ENCODE measurements at places on chromosomes 1 and 21.

DNA sequence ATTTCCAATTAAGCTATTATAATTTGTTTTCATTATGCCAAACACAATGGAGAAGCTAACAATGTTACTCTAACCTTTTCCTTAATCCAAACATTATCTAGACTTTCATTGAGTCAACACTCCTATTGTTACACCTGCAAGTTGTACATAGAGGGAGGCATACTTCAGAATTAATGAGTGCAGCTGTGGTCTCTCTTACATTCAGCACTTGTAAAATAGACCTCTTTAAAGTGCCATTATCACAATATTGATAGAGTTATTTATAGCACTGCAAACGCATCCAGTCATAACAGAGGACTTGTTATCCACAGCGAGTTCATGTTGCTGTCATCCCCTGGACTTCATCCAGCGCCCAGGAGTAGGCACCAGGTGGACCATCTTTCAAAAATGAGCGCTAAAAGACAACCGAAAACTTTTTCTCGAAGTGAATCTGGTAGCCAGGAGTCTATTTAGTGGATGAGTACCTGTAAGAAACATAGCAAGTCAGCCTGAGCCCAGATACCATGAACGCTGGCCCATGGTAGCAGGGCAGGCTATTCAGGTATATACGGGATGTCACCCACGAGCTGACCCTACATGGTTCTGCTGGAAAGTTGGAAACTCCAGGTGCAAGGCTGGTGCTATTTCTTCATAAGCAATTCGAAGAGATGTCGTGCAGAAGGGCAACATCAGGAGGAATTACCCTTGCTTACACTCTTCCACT is 70.6 kb upstream of the NFIA start:
- DNase-seq: no peak

DNA sequence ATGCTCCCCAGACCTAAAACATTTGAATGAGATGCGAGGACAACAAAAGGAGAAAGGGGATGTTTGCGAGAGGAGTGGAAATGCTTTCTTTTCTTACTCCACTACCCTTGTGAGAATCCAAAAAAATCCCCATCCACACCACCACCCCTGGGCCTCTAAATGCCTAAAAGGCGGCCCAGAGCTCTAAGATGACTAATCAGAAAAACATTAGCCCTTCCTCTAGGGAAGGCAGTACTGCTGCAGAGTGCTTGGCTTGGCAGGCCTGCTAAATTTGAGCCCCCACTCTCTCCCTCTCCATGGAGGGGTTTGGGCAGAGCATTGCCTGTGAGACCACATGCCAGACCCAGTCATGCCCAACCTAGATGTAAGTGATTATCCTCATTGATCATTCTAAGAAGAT is 347.9 kb downstream of the USH2A start:
- no peak for DNase-seq

- DNase-seq: no peak
Observed at GRCh38 chr1:45854724-45855123, 51.3 kb downstream of the MAST2 start.

GRCh38 chr1:77975907-77976306 is 3.0 kb downstream of the FUBP1 start:
- DNase-seq: no peak

DNA sequence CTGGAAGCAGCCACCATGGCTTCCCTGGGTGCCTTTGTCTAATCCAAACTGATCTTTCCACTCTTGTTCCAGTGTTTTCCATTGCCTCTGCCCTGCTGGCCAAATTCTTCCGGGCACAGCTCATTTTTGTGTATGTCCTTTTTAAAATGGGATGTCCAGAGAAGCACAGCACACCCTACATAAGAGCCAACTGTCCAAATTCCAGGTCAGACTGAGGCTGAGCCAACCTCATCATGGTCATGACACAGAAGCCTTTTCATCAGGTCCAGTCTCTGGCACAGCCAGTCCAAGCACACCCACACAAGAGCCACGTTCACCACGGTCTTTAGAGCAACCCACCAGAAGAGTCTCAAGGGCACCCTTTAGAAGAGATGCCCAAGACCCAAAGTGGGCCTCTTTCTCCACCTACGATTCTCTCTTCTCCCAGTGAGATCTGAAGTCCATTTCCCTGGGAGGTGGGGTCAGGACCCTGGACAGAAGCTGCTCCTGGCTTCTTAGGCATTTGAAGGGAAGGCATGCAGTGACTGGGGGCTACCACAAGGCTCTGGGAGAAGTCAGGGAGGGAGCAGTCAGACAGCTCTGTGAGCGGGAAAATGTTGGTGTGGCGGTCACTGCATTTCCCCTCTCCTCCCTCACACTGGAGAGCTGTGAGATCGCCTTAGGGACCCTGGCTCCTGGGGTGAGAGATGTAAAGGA is 53.2 kb downstream of the SYT2 start:
- DNase-seq: no peak

Measured in stimulated activated CD8-positive, alpha-beta memory T cell treated with anti-CD3 and anti-CD28 coated beads, Interleukin-2, amount 100 ng/mL, for 1 hour (primary cell).